ENCODE measurements at places on chromosomes 5 and 9.
A peak's percentile ranks its signal among the peaks of the same experiment; 100 is the strongest.

- no peak for DNase-seq
These were observed 31.0 kb upstream of the ANKRD34B start for GRCh38 chr5:80600943-80601693.

DNA sequence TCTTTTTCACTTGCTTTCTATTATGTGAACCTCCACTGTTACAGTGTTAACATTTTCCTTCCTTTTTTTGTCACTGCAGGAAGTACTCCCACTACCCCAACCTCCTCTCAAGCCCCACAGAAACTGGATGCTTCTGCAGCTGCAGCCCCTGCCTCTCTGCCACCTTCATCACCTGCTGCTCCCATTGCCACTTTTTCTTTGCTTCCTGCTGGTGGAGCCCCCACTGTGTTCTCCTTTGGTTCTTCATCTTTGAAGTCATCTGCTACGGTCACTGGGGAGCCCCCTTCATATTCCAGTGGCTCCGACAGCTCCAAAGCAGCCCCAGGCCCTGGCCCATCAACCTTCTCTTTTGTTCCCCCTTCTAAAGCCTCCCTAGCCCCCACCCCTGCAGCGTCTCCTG is 18.8 kb downstream of the NUP214 start:
- DNase-seq, result no peak

DNA sequence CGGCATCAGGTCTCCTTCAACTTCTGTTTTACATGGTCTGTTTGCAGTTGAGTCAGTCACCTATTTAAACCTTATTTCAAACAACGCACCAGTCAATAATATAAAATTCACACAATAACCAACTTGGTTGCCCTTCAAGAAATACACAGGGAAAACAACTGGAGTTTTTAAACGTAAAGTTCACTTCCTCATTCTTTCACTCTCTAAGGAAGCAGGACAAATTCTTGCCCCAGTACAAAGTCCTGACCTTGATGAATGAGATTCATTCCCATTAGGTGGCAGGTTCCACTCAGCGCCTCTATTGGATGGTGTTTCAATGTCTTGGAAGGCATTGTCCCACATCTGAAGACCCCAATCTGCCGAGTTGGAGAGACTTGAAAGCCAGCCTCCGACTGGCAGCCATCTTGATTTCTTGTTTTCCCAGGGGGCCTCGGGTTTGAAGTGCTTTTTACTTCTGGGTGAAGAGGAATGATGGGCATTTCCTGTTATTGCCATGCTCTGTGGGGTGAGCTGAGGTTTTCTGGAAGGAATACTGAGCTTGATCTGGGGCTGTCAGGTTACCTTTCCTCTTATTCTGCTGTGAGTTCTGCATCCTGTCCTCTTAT is 105.0 kb downstream of the ACER2 start:
- no peak for DNase-seq

- no peak for DNase-seq
These were observed 28.9 kb upstream of the LPCAT1 start for GRCh38 chr5:1552521-1553255.

DNA sequence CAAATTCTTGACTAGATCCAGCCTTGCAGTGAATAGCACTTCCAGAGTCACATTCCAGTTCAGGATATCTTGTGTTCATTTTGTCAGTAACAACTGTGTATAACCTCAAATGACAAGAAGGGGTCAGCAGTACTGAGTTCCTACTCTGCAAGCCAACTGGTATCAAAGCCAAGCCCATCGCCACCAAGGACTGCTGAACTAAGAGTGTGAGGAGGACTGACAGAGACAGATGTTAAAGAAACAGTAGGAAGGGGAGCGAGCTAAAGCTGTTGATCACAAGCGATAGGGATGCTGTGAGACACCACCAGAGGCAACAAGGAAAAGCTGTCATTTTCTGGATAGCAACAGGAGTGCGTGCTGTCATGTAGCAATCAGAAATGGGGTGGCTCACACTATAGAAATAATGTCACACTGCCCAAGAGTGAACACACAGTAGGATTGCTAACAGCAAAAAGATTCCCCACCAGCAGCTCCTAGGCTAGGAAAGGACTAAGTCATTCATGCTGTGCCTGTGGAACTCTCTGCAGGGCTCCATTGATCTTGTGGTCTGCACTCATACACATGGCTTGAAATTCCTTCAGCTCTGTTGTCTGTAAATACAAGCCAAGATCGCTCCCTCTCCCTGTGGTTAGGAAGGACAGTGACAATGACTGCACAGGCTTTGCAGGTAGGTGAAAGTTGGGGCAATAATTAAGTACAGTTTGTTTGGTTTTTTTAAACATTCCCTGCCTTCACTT is 658.6 kb downstream of the NR2F1-AS1 start:
- no peak for DNase-seq

DNA sequence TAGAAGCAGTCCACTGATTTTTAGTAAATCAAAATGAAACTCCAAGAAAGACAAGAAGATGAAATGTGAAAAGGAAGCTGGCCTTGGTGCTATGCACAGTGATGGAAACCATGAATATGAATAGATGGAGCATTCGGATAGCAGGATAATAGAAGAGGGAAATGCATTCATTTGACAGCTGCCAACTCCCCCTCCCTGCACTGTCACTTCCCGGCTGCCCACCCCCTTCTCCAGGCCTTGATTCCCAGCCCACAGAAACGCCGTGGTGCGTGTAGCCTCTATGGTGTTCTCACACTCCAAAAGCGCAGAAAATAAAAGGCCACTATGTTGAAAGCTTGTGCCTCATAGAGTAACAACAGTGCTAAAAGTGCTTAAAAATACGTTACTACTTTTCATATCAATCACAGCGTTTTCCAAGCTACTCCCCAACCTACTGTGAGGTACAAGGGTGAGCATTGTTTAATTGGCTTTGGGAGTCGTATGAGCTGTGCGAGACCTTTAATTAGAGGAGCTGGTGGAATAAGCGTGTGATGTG is 26.1 kb upstream of the IFNK start:
- no peak for DNase-seq

- no peak for DNase-seq
These were observed 85.3 kb upstream of the CAST start for GRCh38 chr5:96576876-96577275.

DNA sequence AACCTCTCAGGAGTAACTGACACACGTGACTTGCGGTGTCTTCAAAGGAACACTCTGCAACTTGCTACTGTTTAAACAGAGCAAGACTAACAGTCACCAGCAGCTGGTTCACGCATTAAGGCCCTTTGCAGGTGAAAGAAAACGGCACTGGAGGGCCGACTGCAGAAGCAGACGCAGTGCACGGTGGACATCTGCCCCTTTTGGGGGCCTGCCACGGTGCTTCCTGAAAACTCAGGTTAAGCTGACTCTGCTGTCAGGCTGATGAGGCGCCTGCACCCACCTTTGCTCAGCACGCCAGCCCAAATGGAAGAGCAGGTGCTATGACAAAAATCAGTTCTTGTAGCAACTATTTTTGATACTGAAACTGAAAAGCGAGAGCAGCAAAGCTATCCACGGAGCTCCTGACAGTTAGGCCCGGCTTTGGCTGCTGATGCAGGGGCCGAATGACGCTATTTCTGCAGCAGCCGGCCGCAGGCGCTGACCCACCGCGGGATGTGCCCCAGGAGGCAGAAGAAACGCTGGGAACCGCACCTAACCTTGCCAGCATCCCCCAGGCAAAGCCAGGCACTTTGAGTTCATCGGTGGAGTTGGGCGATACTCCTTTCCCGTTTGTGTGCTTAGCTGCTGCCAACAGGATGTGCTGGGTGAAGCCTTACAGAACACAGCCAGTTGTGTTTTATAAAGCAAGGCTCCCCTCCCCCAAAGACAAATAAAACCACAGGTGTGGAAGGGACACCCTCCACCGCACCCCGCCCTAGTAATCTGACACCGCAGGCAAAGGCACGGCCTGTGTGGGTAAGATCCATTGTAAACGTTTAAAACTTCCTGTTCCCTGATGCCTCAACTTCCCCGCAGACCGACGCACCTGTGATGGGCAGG is 21.1 kb upstream of the TERT start:
- DNase-seq, result peak; percentile 81

DNA sequence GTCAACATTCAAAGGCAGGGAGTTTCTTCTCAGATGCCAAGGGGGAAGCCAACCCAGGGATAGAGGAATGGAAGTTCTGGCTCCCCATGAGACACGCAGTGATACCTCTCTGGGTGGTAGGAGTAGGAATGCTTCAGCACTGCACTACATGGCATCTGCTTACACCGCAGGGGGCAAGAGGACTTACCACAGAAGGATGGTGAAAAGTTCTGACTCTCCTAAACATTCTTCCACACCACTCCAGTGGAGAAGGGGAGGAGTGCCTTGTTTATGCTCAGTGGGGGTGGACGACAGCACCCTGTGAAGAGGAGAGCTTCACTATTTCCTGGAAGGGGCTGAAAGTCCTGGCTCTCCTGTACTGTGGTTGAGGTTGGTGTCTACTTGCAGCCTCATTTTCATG is 1011.3 kb upstream of the WWC1 start:
- no peak for DNase-seq

- DNase-seq, result no peak
These were observed 54.4 kb upstream of the EXOC3 start for GRCh38 chr5:388266-389196.

GRCh38 chr5:67876371-67876770 is 339.2 kb upstream of the PIK3R1 start:
- no peak for DNase-seq

DNA sequence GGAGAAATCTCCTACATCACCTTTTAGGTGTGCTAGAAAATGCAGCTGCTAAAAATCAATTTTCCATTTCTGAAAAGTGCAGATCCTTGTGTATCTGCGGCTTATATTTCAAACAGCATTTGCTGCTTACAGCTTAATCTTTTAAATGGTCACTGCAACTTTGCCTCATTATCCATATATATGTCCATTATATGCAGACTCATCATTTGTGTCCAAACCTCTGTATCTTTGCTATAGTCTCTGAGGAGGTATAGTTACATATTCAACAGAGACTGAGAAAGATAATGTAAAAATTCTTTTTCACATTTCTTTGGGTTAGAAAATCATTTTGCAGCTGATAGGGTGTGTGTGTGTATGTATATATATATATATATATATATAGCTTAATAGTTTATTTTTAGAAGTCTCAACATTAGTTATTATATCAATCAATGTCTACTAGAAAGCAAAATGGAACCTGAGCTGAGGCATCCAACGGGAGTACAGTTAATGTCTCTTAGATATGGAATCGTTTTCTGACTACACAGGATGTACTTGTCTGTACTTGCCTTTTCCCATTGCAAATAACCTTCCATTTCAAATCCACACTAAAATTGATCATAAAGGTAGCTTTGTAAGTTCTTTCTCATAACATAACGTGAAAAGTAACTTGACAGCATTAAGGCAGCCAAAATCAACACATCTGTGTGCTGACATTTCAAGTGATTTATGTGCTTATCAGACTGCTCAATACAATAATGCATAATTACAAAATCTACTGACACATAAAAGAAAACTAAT is 267.0 kb upstream of the HAPLN1 start:
- DNase-seq, result no peak

- no peak for DNase-seq
These were observed 125.6 kb upstream of the PPP1R26 start for GRCh38 chr9:135353935-135354334.

- peak; percentile 45 for DNase-seq
These were observed 70.4 kb downstream of the MVB12B start for GRCh38 chr9:126397056-126397455.

GRCh38 chr9:431701-432100 is 217.0 kb downstream of the DOCK8 start:
- DNase-seq, result no peak

- no peak for DNase-seq
These were observed 216.1 kb downstream of the TRIM36 start for GRCh38 chr5:114953565-114953964.

- peak; percentile 81 for DNase-seq
These were observed at the start of gene YTHDC2 for GRCh38 chr5:113513384-113514288. Gene YTHDC2 (plus strand): TSS chr5:113513694. CDS start chr5:113513896, 202 bp downstream.

DNA sequence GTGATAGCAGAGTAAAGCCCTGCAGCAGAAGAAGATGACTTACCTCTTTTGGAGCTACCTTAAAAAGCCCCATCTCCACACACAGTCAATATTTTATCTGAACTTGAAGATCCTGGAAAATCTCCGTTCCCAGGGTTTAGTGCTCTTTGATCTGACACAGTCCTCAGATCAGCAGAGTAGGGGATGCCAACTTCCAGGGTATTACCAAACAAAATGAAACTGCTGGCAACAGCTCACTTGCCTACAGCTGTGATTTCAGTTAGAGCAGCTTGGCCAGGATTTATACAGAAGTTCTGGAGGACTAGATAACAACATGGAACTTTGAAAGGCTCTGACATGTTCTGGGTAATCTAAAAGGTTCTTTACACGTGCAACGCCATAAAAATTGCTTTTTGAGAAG is 1537.8 kb upstream of the ACO1 start:
- DNase-seq, result no peak

DNA sequence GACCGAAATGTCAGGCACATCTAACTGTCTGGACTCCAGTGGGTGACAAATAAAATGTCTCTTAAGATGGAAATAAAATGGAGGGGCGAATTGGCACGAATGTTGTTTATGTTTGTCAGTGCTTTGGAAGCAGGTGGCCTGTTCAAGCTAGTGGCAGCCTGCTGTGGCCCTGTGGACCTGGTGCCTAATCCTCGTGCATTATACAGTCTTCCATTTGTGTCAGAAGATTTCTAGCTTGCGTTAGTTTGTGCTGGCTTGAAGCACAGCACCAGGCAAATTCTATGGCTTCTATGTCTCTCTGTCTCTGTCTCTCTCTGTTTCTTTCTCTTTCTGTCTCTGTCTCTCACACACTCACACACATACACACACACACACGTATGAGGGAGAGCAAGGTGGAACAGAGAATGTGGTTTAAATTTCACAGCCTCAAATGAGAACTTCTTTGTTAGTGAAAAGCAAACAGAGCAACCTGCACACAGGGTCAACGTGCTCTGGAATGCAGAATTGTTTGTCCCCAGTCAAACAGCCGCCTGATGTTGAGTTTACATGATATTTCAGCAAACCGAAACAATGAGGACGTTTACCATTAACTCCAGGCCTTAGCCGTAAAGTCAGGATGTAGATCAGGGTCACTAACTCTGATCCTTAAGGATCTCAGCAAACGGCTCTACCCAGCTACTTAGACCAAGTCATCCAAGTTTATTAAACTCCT is 39.0 kb upstream of the CD180 start:
- no peak for DNase-seq

- no peak for DNase-seq
These were observed 51.1 kb downstream of the NSUN2 start for GRCh38 chr5:6581559-6582426.

GRCh38 chr9:137218754-137219271 is 3.2 kb downstream of the RNF208 start:
- no peak for DNase-seq

DNA sequence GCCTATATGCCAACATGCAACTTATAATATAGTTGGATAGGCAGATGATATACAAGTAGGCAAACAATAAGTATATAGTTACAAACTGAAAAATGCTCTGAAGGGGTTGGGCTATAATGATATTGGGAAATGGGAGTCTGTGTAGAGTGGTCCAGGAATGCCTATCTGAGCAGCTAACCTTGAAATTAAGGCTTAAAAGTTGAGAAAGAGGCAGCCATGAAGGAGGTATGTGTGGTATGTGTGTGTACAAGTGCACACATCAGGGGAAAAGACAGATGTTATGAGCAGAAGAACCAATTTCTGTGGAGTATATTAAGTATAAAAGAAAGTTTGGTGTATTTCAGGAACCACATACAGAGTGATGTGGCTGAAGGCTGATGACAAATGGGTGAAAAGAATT is 154.9 kb upstream of the PAPPA start:
- no peak for DNase-seq
